ENCODE measurements at places on chromosomes 12 and 14.

DNA sequence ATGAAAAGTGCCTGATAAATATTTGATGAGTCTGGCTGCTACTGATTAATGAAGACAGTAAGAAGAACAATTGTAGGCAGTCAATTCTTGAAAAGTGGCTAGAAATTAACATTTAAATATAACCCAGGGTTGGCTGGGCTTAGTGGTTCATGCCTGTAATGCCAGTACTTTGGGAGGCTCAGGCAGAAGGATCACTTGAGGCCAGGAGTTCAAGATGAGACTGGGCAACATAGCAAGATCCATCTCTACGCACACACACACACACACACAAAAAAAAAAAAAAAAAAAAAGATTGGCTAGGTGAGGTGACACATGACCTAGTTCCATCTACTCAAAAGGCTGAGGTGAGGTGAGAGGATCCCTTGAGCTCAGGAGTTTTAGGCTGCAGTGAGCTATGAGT, 7.9 kb upstream of the PLBD1 start:
- DNase-seq = no peak

DNA sequence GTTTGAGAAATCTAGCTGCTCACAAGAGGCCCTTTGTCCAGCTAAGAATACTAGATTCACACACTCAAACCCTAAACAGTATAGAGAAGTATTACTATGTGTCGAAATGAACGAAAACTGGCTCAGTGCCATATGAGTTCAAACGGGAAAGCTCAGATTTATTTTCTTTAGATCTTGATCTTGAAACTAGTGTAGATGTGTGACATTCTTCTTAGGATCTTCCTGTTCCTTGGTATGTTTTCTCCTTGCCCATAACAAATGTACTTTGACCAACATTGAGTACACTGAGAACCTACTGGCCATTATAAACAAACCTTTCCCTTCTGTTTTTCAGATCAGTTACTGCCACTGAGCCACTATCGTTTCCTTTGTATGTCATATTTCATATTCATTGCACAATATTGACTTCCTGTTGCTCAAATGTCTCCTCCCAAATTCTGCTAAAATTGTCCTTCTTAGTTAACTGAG, 21.3 kb downstream of the MYBPC1 start:
- no peak for DNase-seq

- DNase-seq = peak; percentile 54
Observed at GRCh38 chr12:11958221-11959091, 112.3 kb upstream of the BCL2L14 start.

DNA sequence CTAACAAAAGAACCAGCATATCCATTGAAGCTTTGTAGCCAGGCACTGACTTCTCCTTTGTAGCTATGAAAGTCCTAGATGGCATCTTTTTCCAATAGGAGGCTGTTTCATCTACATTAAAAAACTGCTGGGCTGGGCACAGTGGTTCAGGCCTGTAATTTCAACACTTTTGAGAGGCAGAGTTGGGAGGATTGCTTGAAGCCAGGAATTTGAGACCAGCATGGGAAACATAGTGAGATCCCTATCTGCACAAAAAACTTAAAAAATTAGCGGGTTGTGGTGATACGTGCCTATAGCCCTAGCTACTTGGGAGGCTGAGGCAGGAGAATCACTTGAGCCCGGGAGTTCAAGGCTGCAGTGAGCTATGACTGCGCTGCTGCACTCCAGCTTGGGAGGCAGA, 167.7 kb downstream of the CALM1 start:
- DNase-seq = no peak

DNA sequence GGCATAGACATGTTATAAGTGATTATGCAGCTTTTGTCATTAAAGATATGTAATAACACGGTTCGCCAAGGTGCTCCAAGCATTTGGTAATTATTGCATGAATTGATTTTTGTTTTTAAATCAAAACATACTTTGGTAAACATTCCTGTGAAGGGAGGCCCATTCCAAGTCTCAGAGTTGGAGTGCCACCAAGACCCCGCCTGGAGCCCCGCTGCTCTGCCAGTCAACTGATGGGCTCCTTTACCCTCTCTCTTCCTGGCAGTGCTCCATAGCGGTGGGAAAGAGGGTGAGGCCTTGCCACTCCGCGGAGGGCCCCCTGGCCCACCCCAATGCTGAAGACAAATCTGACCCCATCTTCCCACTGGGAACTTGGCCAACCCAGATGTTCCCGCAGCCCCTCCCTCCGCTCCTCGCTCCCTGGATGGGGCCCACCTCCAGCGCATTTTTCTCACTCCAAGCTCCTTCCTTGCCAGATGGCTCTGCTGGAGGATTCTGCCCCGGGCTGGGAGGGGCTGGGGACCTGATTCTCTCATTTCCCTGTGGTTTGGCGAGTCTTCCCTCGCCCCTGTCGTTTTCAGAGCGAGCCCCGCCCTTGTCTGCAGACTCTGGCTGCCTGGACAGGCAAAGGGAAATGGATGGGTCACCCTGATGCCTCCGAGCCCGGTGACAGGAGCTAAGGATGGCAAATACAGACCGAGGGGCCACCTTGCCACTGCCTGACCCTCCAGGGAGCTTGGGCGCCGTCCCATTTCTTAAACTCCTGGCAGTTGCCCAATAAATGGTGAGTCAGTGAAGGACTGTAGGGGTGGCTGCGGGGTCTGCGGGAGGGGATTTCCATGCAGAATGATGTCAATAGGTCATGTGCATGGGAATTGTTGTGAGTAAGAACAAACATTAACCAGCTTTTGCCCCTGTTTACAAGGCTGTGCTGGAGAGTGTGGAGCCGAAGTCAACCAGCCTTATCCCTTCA, 9.2 kb upstream of the PAPLN start:
- DNase-seq = peak; percentile 86

DNA sequence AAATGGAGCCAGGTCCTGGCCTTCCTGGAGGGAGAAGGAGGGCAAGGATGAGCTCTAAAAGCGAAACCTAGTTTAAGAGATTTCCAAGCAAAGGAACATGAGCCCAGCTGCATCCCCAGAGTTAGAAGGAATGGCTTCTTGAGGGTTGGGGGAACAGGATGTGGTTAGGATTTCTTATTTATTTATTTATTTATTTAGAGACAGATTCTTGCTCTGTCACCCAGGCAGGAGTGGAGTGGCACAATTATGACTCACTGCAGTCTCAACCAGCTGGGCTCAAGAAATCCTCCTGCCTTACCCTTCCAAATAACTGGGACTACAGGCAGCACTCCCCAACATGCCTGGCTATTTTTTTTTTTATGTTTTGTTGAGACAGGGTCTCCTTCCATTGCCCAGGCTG, 25.3 kb upstream of the TMEM106C start:
- no peak for DNase-seq

DNA sequence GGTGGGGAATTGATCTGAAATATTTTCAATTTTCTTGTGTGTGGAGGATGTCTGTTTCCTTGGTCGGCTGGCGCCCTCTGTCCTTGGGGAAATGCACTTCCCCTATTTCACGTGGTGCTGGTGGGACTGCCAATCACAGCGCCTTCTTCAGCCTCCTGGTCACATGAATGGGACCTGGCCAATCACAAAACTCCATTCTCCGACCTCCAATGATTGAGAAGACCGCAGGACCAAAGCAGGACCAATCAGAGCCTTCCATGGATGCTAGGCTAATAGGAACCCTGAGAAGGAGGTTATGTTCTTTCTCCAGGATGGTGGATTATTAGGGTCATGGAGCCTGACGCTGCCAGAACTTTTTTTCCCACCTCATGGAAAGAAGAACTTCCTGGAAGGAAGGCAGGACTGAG, 188.7 kb downstream of the TTC8 start:
- no peak for DNase-seq

- no peak for DNase-seq
Observed at GRCh38 chr12:11877869-11878780, 192.6 kb upstream of the BCL2L14 start.

- DNase-seq = no peak
Observed at GRCh38 chr14:25274529-25274928, 224.6 kb upstream of the STXBP6 start.

GRCh38 chr12:19382111-19382526, 57.2 kb upstream of the AEBP2 start:
- DNase-seq = no peak

DNA sequence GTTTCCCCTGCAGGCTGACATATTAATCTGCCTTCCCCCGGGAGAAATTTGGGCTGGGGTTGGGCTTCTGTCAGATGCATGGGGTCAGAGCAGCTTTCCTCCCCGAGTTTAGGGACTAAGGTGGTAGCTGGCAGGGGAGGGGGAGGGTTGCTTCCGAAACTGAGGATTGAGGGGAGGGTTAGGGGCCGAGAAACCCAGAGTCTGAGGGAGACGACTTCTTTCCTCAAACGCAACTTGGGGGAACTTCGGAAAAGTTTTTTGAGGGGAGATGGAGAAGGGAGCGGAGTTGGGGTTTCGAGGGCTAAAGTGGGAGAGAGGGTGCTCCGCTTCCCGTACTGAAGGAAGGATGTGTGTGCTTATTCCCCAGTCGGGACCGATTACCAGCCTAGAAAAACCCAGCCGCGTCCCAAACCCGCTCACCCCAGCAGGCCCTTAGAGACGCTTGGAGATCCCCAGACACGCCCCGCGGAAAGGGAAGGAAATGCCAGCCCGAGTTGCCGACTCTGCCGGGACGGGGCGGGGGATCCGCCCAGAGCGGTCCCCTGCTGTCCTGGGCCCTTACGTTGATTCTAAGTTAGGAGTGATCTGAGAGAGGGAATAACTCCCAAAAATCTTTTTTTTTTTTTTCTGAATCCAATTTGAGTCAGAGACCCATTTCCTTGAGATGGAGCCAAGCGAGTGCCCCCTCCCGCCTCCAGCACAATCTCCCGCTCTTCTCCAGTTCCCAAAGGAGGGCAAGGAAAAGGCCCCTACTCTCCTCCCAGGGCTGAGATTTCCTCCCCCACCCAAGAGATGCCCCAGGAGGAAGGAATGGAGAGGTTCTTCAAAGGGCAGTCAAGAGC, 61.9 kb downstream of the SMUG1 start:
- DNase-seq = peak; percentile 87

DNA sequence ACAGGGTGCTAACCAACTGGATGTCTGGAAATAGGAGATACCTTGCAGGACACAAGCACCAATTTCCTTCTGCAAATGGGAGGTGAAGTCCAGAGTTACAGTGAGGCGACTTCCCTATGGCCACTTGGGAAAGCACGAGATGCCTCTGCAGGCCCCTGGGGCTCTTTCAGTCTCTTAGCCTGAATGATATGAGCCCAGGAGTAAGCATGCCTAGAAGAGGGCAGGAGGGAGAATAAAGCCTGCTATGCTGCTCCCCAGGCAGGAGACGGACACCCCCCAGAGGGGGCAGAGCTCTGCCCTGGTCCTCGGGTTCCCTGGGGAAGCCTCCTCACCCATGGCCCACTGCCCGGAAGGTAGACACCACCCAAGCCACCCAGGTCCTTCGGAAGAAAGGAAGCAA, 105.1 kb downstream of the GCH1 start:
- DNase-seq = no peak

DNA sequence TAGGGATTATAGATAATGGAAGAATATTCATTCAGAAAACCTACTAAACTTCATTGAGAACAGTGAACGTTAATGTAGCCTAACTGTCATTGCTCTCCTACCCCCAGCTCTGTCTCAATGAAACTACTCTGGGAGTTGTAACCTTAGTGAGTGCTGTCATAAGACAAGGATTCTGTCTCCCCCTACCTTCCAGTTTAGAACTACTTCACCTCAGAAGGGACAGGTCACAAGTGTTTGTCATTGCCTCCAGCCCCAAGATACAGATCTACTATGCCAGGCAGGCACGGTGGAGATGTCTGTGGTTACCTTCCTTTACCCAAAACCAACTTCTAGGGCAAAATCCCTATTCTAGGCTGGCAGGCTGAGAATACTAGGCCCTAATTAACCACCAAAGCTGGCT, 833.1 kb upstream of the SEL1L start:
- no peak for DNase-seq

GRCh38 chr12:47551426-47551851, 154.4 kb downstream of the RPAP3 start:
- no peak for DNase-seq
